ENCODE measurements at places on chromosomes 11 and 22. TPM values are rescaled to one million over a fixed set of nuclear protein-coding genes. Genes with fewer than 3 reads are reported as not detected.

GRCh38 chr11:33743291-33743690 lies 7.1 kb upstream of the CD59 start:
- peaks cover 9% of the 10 kb centered on the region for H3K4me1 ChIP-seq
- no peak overlapping the region for H3K27ac ChIP-seq
- H3K36me3 ChIP-seq = peaks cover 7% of the 10 kb centered on the region
- H3K27me3 ChIP-seq = no peaks in the 10 kb centered on the region
- no peak for DNase-seq

DNA sequence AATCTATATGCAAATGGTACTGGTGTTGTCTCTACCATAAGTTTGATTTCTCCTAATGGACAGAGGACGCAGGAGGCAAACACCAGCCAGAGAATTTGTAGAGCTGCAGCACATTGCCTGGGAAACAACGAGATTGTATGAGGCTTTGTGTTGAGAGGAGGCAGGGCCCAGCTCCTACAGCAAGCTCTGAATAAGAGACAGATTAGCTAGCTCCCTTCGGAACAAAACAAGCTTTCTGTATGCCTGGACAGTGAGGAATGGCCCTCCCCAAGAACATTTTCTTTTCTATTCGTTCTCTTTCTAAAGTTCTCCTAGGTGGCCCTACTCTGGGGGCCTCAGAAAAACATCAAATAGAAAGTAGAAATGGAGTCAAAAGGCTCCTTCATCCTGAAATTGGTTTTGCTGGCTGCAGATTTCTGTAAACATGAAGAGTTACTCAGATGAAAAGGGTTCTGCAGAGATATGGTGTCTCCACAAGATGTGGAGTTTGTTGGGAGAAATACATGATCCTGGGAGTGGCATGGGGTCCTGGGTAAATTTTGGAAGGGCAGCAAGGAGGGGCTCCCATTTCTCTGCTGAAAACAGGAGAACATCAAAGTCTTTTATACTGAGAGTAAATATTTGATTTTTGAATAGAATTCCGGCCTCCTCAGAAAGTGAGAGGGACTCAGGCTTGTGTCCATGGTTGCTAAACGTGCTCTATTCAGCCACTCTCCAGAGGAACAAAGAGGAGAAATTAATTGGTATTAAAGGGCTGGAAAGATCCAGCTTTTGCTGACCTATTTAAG lies 6.8 kb upstream of the HEPACAM start:
- no peaks in the 10 kb centered on the region for H3K36me3 ChIP-seq
- H3K4me1 ChIP-seq = no peaks in the 10 kb centered on the region
- no peak overlapping the region for H3K4me3 ChIP-seq
- no peaks in the 10 kb centered on the region for H3K27me3 ChIP-seq

DNA sequence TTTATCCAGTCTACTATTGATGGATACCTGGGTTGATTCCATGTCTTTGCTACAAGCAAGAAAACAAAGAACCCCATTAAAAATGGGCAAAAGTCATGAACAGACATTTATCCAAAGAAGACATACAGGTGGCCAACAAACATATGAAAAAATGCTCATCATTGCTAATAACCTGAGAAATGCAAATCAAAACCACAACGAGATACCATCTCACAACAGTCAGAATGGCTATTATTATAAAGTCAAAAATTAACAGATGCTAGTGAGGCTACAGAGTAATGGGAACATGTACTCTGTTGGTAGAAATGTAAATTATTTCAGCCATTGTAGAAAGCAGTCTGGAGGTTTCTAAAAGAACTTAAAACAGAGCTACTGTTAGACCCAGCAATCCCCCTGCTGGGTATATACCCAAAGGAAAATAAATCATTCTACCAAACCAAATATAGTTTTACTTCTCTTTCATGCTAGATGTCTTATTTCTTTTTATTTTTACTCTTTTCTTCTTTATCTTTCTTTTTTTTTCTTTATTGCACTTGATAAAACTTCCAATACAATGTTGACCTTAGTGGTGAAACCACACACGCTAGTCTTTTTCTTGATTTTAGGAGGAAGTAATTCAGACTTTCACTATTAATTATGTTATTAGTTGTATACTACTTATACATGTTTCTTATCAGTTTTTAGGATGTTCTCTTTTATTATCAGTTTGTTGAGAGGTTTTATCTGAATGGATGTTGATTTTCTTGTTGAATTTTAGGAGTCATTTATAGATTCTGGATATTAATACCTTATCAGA lies 14.3 kb downstream of the TRIM22 start:
- H3K36me3 ChIP-seq = peaks cover 26% of the 10 kb centered on the region
- no peak overlapping the region for H3K27ac ChIP-seq
- H3K27me3 ChIP-seq = no peaks in the 10 kb centered on the region
- DNase-seq = no peak

Gene KCTD21
- total RNA-seq = 13.7 TPM

Gene PIH1D2
- total RNA-seq = not detected

Data from thoracic aorta (tissue), 2 donors.